ENCODE measurements at places on chromosomes 5 and 9. TPM values are rescaled to one million over a fixed set of nuclear protein-coding genes. Genes with fewer than 3 reads are reported as not detected.
A peak's percentile ranks its signal among the peaks of the same experiment; 100 is the strongest.

The IL7R gene
- total RNA-seq, result 7.7 TPM

The SARDH gene
- total RNA-seq, result 1.0 TPM

The TPRN gene
- total RNA-seq, result 25.7 TPM

The RELL2 gene
- total RNA-seq, result 6.6 TPM

The ELOVL7 gene
- 0.15 TPM for total RNA-seq

The ZDHHC21 gene
- total RNA-seq, result 30.4 TPM

The ABO gene
- not detected for total RNA-seq

The MVB12B gene
- total RNA-seq, result 17.9 TPM

The BTNL9 gene
- total RNA-seq, result not detected

The SYK gene
- total RNA-seq, result 21.5 TPM

The LCN1 gene
- not detected for total RNA-seq

- H3K36me3 ChIP-seq, result no peaks in the 10 kb centered on the region
- H3K4me1 ChIP-seq, result no peaks in the 10 kb centered on the region
- H3K27me3 ChIP-seq, result no peaks in the 10 kb centered on the region
Observed at GRCh38 chr9:131982671-131983239, 96.9 kb downstream of the MED27 start.

- no peak overlapping the region for H3K27ac ChIP-seq
- H3K27me3 ChIP-seq, result no peaks in the 10 kb centered on the region
- no peaks in the 10 kb centered on the region for H3K36me3 ChIP-seq
Observed at GRCh38 chr5:80491296-80491695, 3.4 kb downstream of the FAM151B start.

- H3K27ac ChIP-seq, result no peak overlapping the region
- DNase-seq, result no peak
- H3K4me3 ChIP-seq, result no peak overlapping the region
- H3K36me3 ChIP-seq, result no peaks in the 10 kb centered on the region
- no peaks in the 10 kb centered on the region for H3K4me1 ChIP-seq
- no peaks in the 10 kb centered on the region for H3K27me3 ChIP-seq
Observed at GRCh38 chr5:120788481-120788880, 324.4 kb downstream of the PRR16 start.

- peak overlapping the region; percentile 58 for H3K27ac ChIP-seq
- peak; percentile 34 for DNase-seq
Observed at GRCh38 chr5:65102976-65103711, 334.4 kb downstream of the CWC27 start.

DNA sequence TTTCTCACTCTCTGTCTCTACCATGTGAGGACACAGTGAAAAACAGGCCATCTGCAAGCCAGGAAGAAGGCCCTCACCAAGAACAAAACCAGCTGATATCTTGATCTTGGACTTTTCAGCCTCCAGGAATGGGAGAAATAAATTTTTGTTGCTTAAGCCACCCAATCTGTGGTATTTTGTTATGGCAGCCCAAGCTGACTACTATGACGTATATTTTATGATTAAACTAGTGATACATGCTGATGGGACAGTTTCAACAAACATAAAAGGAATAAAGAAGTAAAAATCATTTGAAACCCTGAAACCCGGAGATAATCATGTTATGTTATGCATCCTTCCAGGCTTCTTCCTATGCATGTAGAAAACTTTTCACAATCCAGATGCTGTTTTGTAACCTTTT, 71.5 kb upstream of the ERBIN start:
- no peak overlapping the region for H3K27ac ChIP-seq
- H3K27me3 ChIP-seq, result no peaks in the 10 kb centered on the region
- H3K4me3 ChIP-seq, result no peak overlapping the region

GRCh38 chr9:89011683-89012082, 20.4 kb downstream of the S1PR3 start:
- no peaks in the 10 kb centered on the region for H3K36me3 ChIP-seq
- peaks cover 31% of the 10 kb centered on the region for H3K4me1 ChIP-seq
- DNase-seq, result no peak
- H3K27me3 ChIP-seq, result no peaks in the 10 kb centered on the region
- H3K4me3 ChIP-seq, result no peak overlapping the region
- no peak overlapping the region for H3K27ac ChIP-seq

- H3K27ac ChIP-seq, result no peak overlapping the region
- no peak for DNase-seq
- H3K27me3 ChIP-seq, result no peaks in the 10 kb centered on the region
- H3K4me1 ChIP-seq, result no peaks in the 10 kb centered on the region
Observed at GRCh38 chr5:75550597-75550996, 38.9 kb downstream of the POLK start.

- no peak overlapping the region for H3K4me3 ChIP-seq
- H3K27me3 ChIP-seq, result no peaks in the 10 kb centered on the region
- DNase-seq, result no peak
- H3K27ac ChIP-seq, result no peak overlapping the region
- no peaks in the 10 kb centered on the region for H3K36me3 ChIP-seq
Observed at GRCh38 chr9:15390201-15390600, 32.5 kb upstream of the SNAPC3 start.

GRCh38 chr5:111618623-111619271, 106.4 kb upstream of the STARD4 start:
- H3K27ac ChIP-seq, result no peak overlapping the region
- no peaks in the 10 kb centered on the region for H3K27me3 ChIP-seq
- H3K36me3 ChIP-seq, result no peaks in the 10 kb centered on the region
- no peak for DNase-seq

DNA sequence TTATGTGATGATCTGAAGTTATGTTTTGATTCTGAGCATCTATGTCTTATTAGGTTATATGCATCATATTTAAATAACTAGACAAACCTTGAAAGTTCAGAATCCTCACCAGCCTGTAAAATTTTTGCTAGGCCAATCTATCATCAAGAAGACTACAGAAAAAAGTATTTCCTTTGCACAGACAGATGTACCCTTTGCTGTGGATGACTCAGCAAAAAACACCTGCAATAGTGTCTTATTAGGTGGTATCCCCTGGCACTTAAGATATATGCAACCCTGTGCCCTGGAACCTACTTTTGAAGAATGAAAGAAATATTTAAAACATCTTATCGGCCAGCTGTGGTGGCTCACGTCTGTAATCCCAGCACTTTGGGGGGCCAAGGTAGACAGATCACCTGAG, 130.6 kb downstream of the SLF1 start:
- no peaks in the 10 kb centered on the region for H3K36me3 ChIP-seq
- no peak overlapping the region for H3K4me3 ChIP-seq
- no peaks in the 10 kb centered on the region for H3K27me3 ChIP-seq
- no peak for DNase-seq

DNA sequence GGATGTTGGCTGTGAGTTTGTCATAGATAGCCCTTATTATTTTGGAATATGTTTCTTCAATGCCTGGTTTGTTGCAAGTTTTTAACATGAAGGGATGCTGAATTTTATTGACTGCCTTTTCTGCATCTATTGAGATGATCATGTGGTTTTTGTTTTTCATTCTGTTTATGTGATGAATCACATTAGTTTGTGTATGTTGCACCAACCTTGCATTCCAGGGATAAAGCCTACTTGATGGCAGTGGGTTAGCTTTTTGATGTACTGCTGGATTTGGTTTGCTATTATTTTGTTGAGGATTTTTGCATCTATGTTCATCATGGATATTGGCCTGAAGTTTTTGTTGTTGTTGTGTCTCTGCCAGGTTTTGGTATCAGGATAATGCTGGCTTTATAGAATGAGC, 225.6 kb downstream of the PCSK1 start:
- H3K27me3 ChIP-seq, result no peaks in the 10 kb centered on the region
- H3K27ac ChIP-seq, result no peak overlapping the region
- DNase-seq, result no peak

DNA sequence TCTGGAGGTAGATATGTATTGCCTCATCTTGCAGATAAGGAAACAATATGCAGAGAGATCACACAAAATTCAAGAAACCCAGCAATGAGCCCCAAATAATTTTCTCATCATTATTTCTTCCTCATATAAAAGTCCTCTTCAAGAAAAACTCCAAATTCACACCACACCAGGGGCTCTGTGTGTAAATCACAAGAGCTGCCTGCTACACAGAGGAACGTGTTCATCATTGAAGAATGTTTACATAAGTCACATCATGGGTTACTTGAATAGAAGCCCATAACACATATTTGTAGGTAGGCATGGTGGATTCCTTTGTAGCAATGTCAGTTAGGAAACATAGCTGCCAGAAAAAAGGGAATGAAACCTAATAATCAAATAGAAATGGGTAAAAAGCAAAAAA, 308.1 kb upstream of the TLE4 start:
- H3K27me3 ChIP-seq, result peaks cover 95% of the 10 kb centered on the region
- no peak overlapping the region for H3K4me3 ChIP-seq
- no peak for DNase-seq
- H3K4me1 ChIP-seq, result no peaks in the 10 kb centered on the region

GRCh38 chr5:68392617-68393016, 177.1 kb downstream of the PIK3R1 start:
- no peak overlapping the region for H3K4me3 ChIP-seq
- H3K4me1 ChIP-seq, result no peaks in the 10 kb centered on the region
- no peak overlapping the region for H3K27ac ChIP-seq
- no peaks in the 10 kb centered on the region for H3K27me3 ChIP-seq
- DNase-seq, result no peak

DNA sequence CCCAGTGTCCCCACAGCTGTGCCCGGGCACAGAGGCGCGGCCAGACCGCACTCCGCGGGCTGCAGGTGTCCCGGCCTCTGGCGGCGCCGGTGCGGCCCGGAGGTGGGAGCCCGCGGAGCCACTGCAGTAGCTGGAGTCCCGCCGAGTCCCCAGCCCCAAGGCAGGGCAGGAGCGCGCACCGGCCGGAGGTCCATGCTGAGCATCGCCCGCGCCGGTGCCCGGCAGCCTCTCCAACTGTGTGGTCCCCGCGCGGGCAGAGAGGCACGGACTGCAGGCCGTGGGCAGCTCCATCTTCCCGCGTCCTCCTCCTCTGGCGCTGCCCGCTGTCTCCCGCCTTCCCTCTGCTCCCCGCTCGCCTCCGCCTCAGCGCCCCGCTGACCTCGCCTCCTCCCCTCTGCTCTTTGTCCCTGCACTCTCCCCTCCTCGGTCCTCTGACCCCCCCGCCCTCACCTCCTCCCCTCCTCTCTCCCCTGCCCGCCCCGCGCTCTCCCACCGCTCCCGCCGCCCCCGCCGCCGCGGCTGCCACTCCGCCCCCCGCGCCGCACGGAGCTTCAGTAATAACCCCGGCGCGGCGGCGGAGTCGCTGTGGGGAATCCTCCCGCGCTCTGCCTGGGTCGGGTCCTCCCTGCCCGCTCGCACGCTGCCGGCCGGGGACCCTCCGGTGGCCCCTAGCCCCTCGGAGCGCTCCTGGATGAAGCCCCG, at the start of gene ADAMTS16:
Gene ADAMTS16 (plus strand): TSS at position 554 of the 702 bp plus-strand sequence. CDS start 138 bp downstream, at position 692.
- H3K27me3 ChIP-seq, result peaks cover 32% of the 10 kb centered on the region
- H3K36me3 ChIP-seq, result no peaks in the 10 kb centered on the region
- DNase-seq, result no peak
- no peak within 1 kb of the TSS for H3K27ac ChIP-seq
- no peaks in the 10 kb centered on the region for H3K4me1 ChIP-seq

DNA sequence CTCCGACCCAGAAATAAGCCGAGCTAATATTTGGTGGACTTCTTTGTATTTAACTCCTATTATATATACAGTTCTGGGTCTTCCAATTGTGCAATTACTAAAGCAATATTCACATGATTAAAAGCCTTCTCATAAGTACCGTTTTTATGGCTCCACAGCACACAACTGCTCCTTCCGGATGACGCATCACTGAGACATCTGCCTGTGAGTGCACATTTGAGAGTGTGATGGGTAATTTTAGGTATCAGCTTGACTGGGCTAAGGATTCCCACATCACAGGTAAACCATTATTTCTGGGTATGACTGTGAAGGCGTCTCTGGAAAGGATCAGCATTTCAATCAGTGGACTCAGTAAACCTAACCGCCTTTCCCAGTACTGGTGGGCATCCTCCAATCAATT, 77.5 kb upstream of the SYK start:
- no peaks in the 10 kb centered on the region for H3K27me3 ChIP-seq
- H3K4me3 ChIP-seq, result no peak overlapping the region
- DNase-seq, result no peak
- no peaks in the 10 kb centered on the region for H3K4me1 ChIP-seq
- H3K27ac ChIP-seq, result no peak overlapping the region
- H3K36me3 ChIP-seq, result no peaks in the 10 kb centered on the region

DNA sequence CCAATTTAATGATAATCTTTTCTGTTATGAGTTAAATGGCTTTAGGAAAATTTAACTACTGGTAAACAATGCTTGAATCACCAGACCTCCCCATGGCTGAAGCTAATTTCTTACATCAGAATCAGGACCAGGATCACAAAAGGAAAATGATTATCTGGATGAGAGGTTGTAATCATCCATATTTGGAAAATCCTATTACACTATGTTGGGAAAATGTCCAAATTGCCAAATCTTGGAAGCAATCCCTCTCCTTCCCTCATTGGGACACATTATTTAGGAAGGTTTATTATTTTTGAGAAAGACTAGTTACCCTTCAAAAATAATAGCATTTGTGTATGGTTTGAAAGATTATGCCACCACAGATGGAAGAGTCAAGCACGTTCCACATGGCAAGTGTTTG, 130.7 kb upstream of the MINAR2 start:
- DNase-seq, result no peak
- H3K27ac ChIP-seq, result no peak overlapping the region
- no peaks in the 10 kb centered on the region for H3K4me1 ChIP-seq
- no peak overlapping the region for H3K4me3 ChIP-seq
- H3K27me3 ChIP-seq, result peaks cover 3% of the 10 kb centered on the region
- H3K36me3 ChIP-seq, result no peaks in the 10 kb centered on the region

DNA sequence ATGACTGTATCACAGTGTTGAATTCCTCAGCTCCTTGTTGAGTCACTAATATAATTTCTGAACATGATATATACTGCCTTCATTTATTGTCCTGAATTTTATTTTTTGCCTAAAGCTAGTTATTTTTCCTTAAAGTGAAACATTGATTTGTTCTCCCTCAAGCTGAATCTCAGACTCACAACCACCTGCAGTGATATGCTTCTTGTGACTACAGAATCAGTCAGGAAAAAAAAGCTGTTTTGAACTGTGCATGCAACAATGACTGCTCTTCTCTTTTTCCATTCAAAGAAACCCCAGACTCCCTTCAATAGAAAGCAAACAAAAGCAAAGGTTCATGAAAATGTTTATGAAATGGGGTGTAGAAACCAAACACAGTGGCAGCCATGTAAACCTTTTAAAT, 470.2 kb upstream of the CHD1 start:
- no peak overlapping the region for H3K4me3 ChIP-seq
- no peaks in the 10 kb centered on the region for H3K4me1 ChIP-seq
- DNase-seq, result no peak
- no peak overlapping the region for H3K27ac ChIP-seq

DNA sequence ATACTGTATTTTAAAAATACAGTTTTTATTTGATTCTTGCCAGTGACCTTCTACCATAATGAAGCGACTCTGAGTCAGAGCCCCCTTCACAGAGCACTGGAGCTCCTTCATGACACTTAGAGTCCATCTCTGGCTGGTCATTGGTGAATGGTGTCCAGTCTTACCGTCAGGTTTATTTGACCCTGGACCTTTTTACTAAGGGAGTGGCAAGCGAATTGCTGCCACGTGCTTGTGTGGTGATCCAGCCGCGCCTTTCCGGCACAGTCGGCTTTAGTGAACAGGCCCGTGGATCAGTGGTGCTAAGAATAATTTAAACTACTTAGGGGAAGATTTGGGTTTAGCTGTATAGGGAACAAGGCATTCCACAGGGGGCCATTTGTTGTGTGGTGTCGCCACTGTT, 48.5 kb downstream of the PRRC2B start:
- H3K36me3 ChIP-seq, result peaks cover 92% of the 10 kb centered on the region
- H3K4me1 ChIP-seq, result no peaks in the 10 kb centered on the region
- no peak overlapping the region for H3K27ac ChIP-seq
- no peaks in the 10 kb centered on the region for H3K27me3 ChIP-seq
- no peak overlapping the region for H3K4me3 ChIP-seq

- H3K27me3 ChIP-seq, result no peaks in the 10 kb centered on the region
- H3K4me1 ChIP-seq, result no peaks in the 10 kb centered on the region
- no peak overlapping the region for H3K4me3 ChIP-seq
- H3K27ac ChIP-seq, result no peak overlapping the region
- H3K36me3 ChIP-seq, result peaks cover 40% of the 10 kb centered on the region
- no peak for DNase-seq
Observed at GRCh38 chr9:93501406-93501805, 48.0 kb upstream of the FAM120AOS start.
